ENCODE measurements at places on chromosomes 6 and 20.

DNA sequence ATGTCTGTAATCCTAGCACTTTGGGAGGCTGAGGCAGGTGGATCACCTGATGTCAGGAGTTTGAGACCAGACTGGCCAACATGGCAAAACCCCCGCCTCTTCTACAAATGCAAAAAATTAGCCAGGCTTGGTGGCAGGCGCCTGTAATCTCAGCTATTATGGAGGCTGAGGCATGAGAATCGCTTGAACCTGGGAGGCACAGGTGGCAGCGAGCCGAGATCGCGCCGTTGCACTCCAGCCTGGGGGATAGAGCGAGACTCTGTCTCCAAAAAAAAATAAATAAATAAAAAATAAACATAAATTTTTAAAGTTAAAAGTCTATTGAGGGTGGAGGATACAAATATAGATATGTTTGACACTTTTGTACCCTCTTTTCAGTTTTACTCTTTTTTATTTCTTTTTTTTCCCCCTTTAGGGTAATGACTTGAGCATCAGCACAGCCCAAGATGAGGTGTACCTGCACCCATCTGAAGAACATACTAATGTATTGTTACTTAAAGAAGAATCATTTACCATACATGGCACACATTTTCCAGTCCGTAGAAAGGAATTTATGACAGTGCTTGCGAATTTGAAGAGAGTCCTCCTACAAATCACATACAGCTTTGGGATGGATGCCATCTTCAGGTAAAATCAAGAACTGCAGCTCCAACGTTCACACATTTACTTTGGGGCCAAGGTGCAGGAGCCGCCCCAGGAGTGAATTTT, 368.9 kb downstream of the LAMA2 start:
- DNase-seq, result peak; percentile 60

DNA sequence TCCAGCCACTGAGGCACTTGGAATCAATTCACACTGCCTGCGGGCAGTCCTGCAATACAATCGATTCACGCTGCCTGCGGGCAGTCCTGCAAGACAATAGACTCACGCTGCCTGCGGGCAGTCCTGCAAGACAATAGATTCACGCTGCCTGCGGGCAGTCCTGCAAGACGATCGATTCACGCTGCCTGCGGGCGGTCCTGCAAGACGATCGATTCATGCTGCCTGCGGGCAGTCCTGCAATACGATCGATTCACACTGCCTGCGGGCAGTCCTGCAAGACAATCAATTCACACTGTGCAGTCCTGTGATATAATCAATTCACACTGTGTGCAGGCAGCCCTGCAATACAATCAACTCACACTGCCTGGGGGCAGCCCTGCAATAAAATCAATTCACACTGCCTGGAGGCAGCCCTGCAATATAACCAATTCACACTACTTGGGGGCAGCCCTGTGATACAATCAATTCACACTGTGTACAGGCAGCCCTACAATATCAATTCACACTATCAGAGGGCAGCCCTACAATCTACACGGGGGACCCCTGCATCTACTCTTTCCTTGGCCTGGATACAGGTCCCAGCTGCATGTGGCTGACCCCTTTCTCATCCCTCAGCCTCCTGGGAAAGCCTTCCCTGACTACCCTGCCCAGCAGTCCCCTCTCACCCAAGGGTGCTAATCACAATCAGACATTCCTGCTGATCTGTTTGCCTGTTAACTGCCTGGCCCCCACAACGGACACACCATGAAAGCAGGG, 10.4 kb downstream of the TAF4 start:
- no peak for DNase-seq

GRCh38 chr6:118551063-118552053, 3.3 kb downstream of the PLN start:
- DNase-seq, result peak; percentile 6

DNA sequence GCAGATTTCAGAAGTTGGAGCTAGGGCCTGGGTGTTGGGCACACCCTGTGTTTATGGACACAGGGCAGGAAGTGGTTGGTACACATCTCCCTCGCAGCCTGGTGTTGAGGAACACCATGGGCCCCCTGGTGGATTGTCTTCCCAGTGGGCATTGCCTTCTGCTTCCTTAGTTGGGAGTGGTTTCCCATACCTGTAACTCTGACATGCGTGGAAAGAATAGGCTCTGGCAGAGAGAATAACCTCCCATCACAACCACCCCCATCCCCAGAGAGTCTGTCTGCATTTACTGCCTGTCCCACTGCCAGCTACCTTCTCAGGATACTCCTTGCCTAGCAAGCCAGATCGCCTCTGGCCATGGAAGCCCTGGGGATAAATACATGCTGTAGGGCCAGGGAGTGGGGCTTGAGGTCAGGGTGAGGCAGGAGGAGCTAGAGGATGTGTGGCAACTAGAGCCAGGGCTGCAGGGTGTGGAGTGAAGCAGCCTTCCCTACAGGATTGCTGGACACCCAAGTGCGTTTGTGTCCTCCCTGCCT, 14.7 kb downstream of the LRRC73 start:
- peak; percentile 48 for DNase-seq

- no peak for DNase-seq
These were observed 44.3 kb downstream of the CNKSR3 start for GRCh38 chr6:154466139-154466538.

- DNase-seq, result no peak
These were observed 55.8 kb downstream of the UBE2V1 start for GRCh38 chr20:50056951-50057713.

- DNase-seq, result no peak
These were observed 84.8 kb downstream of the ELOVL5 start for GRCh38 chr6:53263917-53264316.

- DNase-seq, result no peak
These were observed 26.1 kb upstream of the PYGB start for GRCh38 chr20:25221592-25222460.

GRCh38 chr6:33452496-33452895, 1.9 kb upstream of the ZBTB9 start:
- DNase-seq, result no peak
